CD4-positive, alpha-beta T cell (primary cell): ENCODE measurements at places on chromosomes 1 and 21. TPM values are rescaled to one million over a fixed set of nuclear protein-coding genes. Genes with fewer than 3 reads are reported as not detected.

GRCh38 chr1:156291226-156292061 is 4.0 kb downstream of the GLMP start:
- H3K4me3 ChIP-seq = no peak overlapping the region
- H3K4me1 ChIP-seq = peaks cover 19% of the 10 kb centered on the region
- H3K27ac ChIP-seq = no peak overlapping the region
- peaks cover 28% of the 10 kb centered on the region for H3K36me3 ChIP-seq
- no peaks in the 10 kb centered on the region for H3K27me3 ChIP-seq

DNA sequence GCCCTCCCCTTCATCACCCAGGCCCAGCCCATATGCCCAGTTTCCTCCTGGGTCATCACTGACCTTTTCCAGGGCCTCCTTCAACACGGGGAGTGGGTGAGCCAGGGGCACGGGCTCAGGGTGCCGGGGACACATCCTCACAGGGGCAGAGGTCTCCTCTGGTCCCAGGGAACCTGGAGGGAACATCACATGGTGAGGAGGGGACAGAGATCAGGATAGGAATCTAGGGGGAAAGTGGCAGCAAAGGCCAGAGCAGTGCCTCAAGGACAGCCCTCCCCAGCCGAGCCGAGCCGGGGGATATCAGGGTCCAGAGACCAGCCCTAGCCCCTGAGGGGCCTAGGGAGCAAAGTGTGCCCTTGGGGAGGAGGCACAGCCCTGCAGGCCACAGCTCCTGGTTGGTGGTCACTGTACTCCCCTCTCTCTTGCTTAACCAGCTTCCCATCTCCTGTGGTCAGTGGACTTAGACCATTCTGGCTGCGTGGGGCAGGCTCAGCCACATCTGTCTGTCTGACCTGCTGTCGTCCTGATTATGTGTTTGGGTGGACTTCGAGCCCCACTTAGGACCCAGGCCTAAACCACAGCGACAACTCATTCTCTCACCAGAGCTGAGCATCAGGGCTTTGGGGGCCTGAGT is 9.5 kb downstream of the LACTBL1 start:
- H3K27me3 ChIP-seq = peaks cover 4% of the 10 kb centered on the region
- H3K27ac ChIP-seq = no peak overlapping the region
- no peaks in the 10 kb centered on the region for H3K36me3 ChIP-seq
- DNase-seq = no peak
- no peak overlapping the region for H3K4me3 ChIP-seq

THEM5 gene
- not detected for total RNA-seq

GRCh38 chr21:42025376-42026081 is 15.4 kb upstream of the ZBTB21 start:
- H3K4me1 ChIP-seq = no peaks in the 10 kb centered on the region
- no peak for DNase-seq
- no peaks in the 10 kb centered on the region for H3K36me3 ChIP-seq
- no peak overlapping the region for H3K27ac ChIP-seq

GRCh38 chr1:220425852-220426251 is 102.1 kb upstream of the MARK1 start:
- no peaks in the 10 kb centered on the region for H3K4me1 ChIP-seq
- H3K27ac ChIP-seq = no peak overlapping the region
- peaks cover 2% of the 10 kb centered on the region for H3K27me3 ChIP-seq
- H3K4me3 ChIP-seq = no peak overlapping the region
- DNase-seq = no peak

DNA sequence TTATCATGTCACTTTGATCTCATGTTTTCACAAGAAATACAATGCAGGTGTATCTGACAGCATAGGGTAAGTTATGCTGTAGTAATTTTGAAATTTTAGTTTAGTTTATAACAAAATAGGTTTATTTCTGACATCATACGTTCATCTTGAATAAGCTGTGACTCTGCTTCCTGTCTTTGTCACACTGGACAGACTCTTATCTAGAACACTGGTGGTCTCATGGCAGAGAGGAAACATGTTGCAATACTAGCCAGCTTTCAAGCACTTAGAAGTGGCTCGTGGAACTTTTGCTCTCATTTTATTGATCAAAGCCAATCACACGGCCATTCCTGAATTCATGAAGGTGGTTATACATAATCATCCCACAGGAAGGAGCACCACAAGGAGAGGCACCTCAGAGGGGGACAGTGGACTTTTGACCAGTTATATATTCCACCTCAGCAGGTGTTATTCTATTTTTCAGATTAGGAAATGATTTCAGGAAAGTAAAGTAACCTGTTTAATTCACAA is 46.5 kb downstream of the CYP2J2 start:
- no peak overlapping the region for H3K4me3 ChIP-seq
- H3K27me3 ChIP-seq = no peaks in the 10 kb centered on the region
- H3K36me3 ChIP-seq = no peaks in the 10 kb centered on the region
- no peak overlapping the region for H3K27ac ChIP-seq
- H3K4me1 ChIP-seq = no peaks in the 10 kb centered on the region

- H3K36me3 ChIP-seq = no peaks in the 10 kb centered on the region
- H3K27me3 ChIP-seq = peaks cover 79% of the 10 kb centered on the region
- H3K27ac ChIP-seq = no peak overlapping the region
- peaks cover 17% of the 10 kb centered on the region for H3K4me1 ChIP-seq
- no peak overlapping the region for H3K4me3 ChIP-seq
- no peak for DNase-seq
These were observed 1.0 kb downstream of the PAX7 start for GRCh38 chr1:18631496-18632217.

- H3K4me3 ChIP-seq = no peak overlapping the region
- no peaks in the 10 kb centered on the region for H3K4me1 ChIP-seq
- no peaks in the 10 kb centered on the region for H3K27me3 ChIP-seq
These were observed 28.0 kb downstream of the COL6A2 start for GRCh38 chr21:46125846-46126301.

LCE1F gene
- total RNA-seq = not detected

DNA sequence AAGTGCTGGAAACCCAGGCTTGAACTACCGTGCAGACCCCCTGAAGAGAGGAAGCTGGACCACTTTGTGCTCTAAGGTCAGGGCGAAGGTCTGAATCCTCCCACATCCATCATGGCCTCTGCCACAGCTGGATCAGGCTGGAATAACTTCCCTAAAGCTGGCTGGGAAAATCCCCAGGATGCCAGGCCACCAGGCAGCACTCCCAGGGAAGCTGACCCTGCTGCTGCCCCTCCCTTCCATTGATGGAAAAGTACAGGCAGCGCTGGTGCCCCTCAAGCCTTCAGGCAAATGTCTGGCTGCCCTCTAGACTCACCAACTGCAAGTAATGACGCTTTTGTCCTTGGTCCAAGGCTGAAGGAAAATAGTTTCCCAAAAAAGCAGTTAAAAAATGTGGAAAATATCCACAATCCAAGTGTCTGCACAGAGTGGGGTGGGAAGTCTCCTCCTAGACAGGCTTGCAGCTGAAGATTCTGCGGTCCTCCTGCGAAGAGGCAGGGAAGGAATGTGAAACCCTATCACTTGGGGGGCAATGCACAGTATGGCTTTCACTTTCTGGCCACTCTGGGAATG is 39.9 kb upstream of the TSPAN2 start:
- H3K36me3 ChIP-seq = no peaks in the 10 kb centered on the region
- DNase-seq = no peak

GRCh38 chr1:155479205-155479604 is 83.4 kb downstream of the ASH1L start:
- no peak for DNase-seq
- no peaks in the 10 kb centered on the region for H3K27me3 ChIP-seq
- peaks cover 53% of the 10 kb centered on the region for H3K36me3 ChIP-seq
- no peak overlapping the region for H3K4me3 ChIP-seq
- H3K27ac ChIP-seq = no peak overlapping the region

C1orf185 gene
- total RNA-seq = not detected

- H3K27ac ChIP-seq = peak overlapping the region; percentile 87
- no peaks in the 10 kb centered on the region for H3K27me3 ChIP-seq
- H3K4me1 ChIP-seq = peaks cover 67% of the 10 kb centered on the region
- H3K36me3 ChIP-seq = peaks cover 17% of the 10 kb centered on the region
- DNase-seq = peak; percentile 28
- peak overlapping the region; percentile 88 for H3K4me3 ChIP-seq
These were observed 106.0 kb downstream of the SLC45A1 start for GRCh38 chr1:8423692-8424538.

- H3K4me3 ChIP-seq = no peak overlapping the region
- H3K4me1 ChIP-seq = no peaks in the 10 kb centered on the region
- no peak overlapping the region for H3K27ac ChIP-seq
- no peak for DNase-seq
- no peaks in the 10 kb centered on the region for H3K27me3 ChIP-seq
- H3K36me3 ChIP-seq = no peaks in the 10 kb centered on the region
These were observed 67.3 kb downstream of the SLC9A1 start for GRCh38 chr1:27087371-27088220.

DNA sequence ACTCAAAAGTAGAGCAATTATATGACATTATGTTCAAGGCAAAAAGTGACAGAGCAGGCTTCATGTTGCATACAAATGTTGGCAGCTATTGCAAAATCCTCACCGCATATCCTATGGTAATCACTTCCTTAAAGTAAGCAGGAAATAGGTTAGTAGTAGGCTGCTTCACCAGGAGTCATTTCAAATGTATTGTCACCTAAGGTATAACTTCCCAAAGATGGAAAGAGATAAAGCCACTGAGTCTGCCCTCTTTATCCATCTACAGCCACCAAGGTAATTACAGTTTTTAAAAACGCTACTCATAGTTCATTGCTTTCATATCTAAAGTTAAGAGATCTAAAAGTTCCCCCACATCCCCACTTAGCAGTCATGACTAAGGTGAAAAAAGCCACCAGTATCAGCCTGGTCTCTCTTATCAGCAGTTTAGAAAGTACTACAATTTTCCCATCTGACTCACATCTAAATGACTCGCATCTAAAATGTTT is 31.6 kb upstream of the UBE2U start:
- H3K36me3 ChIP-seq = no peaks in the 10 kb centered on the region
- H3K27ac ChIP-seq = no peak overlapping the region
- no peak for DNase-seq
- no peaks in the 10 kb centered on the region for H3K27me3 ChIP-seq

DNA sequence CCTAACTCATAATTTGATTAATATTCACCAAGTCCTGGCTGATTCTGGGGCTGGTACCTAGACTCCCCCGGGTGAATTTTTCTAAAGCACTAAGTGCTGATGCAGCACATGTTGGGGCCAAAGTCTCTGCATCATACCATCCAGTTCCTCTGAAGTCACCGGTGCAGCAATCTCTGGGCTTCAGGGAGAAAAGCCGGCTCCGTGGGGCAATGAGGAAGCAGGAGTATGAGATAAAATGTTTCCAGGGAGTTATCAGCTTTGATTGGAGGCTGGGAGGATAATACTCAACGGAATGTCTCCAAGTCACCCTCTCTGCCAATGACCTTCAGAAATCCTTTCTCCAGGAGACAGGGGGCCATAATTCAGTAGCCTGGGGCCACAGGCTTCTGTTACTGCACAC is 1.2 kb downstream of the FCAMR start:
- H3K36me3 ChIP-seq = no peaks in the 10 kb centered on the region
- no peaks in the 10 kb centered on the region for H3K27me3 ChIP-seq
- H3K4me1 ChIP-seq = peaks cover 15% of the 10 kb centered on the region
- H3K4me3 ChIP-seq = no peak overlapping the region
- no peak for DNase-seq

HSD3B2 gene
- not detected for total RNA-seq

DNA sequence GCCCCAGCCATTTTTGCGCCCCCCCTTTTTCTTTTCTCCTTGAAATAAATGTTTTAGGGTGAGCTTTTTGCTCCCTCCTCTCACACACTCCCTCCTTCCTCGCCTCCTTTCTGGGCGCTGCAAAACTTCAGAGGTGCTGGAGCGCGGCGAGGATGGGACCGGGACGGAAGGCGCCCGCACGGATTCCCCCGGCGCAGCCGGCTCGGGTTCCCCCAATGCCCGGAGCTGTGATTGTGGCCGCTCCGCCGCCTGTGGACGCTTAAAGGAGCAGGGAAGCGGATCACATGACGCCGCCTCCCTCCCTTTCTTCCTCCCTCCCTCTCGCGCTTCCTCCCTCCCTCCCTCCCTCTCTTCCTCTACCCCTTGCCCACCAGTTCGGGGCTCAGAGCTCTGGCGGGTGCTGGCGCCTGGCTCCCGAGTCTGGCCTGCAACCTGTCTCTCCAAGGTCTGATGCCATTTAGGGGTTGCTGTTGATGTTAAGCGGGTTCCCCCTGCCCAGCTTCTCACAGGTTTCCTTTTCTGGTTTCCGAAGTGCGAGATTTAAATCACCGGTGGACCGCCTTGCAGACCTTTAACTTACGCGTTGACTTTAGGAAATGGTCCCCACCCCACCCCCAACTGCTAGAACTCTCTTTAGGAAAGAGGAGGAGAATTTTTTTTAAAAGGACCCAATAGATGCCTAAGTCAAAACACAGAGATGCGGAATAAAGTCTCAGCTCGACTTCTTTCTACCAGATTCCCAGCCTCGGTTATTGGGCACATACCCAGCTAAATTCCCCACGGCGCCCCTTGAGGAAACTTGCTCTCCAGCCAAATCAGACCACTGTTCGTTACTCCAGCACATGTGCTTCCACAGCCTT is at the start of gene WLS:
TSS of gene WLS (minus strand) at position 235 of the 860 bp plus-strand sequence. CDS start at position 11, 224 bp downstream.
- DNase-seq = no peak
- H3K27me3 ChIP-seq = peaks cover 50% of the 10 kb centered on the region
- no peaks in the 10 kb centered on the region for H3K36me3 ChIP-seq
- peak within 1 kb of the TSS; percentile 12 for H3K4me3 ChIP-seq
- H3K4me1 ChIP-seq = peaks cover 4% of the 10 kb centered on the region

CDC14A gene
- total RNA-seq = 174 TPM

GRCh38 chr1:59903141-59903754 is 23.3 kb downstream of the CYP2J2 start:
- no peaks in the 10 kb centered on the region for H3K27me3 ChIP-seq
- H3K36me3 ChIP-seq = no peaks in the 10 kb centered on the region
- DNase-seq = peak; percentile 8
- no peak overlapping the region for H3K4me3 ChIP-seq
- no peak overlapping the region for H3K27ac ChIP-seq
